ENCODE measurements at places on chromosomes 12 and 14.

GRCh38 chr12:94504386-94504785, 44.7 kb upstream of the CEP83 start:
- no peak for DNase-seq

- DNase-seq = no peak
Measured at GRCh38 chr14:69644814-69645213, 33.4 kb downstream of the SUSD6 start.

GRCh38 chr12:12229556-12230092, 37.2 kb downstream of the LRP6 start:
- DNase-seq = no peak

GRCh38 chr12:2489275-2489674, 305.5 kb upstream of the FKBP4 start:
- no peak for DNase-seq

DNA sequence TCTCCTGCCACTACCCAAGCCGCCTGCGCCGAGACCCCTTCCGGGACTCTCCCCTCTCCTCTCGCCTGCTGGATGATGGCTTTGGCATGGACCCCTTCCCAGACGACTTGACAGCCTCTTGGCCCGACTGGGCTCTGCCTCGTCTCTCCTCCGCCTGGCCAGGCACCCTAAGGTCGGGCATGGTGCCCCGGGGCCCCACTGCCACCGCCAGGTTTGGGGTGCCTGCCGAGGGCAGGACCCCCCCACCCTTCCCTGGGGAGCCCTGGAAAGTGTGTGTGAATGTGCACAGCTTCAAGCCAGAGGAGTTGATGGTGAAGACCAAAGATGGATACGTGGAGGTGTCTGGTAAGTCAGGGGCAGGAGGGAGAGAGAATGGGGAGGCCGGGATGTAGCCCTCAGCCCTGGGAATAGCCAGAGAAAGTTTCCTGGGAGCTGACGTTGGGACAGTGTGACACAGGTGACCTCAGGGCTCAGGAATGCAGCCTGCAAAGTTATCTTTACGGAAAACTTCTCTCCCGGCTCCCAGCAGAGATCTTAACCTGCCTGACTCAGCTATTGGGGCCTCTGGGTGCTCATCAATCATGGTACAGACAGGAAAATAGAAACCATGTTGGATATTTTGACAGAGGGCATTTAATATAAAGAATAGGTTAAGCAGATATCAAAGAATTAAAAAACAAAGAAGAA, 747 bp downstream of the HSPB8 start:
- DNase-seq = no peak

DNA sequence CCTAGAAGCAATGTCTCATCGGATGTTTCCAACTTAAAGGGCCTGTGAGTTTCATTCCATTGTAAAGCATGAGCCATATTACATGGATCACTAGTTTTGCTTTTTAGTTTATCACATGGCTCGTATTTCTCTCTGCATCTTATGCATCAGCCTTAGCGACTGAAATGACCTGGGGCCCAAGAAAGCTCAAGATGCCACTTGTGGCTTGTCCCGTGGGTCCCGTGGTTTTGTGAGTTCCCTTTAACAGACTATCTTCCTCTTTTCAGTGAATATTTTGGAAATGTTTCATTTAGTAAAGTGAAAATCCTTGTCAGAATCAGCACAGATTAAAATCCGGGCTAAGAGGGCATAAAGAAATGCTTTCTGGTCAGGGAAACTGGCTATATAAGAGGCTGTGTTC, 86.2 kb upstream of the PPM1H start:
- no peak for DNase-seq

GRCh38 chr12:31914927-31915326, 44.3 kb upstream of the RESF1 start:
- no peak for DNase-seq

DNA sequence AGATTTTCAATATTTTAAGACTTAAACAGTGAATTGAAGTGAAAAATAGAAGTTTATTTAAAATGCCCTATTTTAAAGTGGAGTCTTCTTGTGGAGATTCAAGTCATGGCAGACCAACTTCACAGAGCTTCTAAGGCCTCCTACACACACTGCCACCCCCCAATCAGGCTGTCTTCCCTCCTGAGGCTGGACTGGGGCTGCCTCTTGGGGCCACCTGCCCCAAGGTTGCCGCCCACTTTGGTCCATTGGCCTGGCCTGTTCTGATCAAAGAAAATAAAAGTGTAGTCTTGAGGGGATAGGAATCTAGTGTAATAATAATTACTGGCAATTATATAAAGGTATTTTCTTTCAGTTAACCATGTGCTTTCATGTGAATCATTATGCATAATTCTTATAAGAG, 1.3 kb downstream of the GOLT1B start:
- no peak for DNase-seq

All from T-helper 1 cell (primary cell).